ENCODE measurements at places on chromosomes 2 and 18.

- no peak for DNase-seq
Observed at GRCh38 chr2:234191819-234192407, 141.4 kb downstream of the SPP2 start.

GRCh38 chr18:2880473-2880872 is 33.7 kb downstream of the EMILIN2 start:
- DNase-seq = no peak

- DNase-seq = no peak
Observed at GRCh38 chr2:108575132-108575966, 41.1 kb downstream of the LIMS1 start.

GRCh38 chr2:41920812-41921211 is 127.0 kb upstream of the PKDCC start:
- DNase-seq = no peak

- DNase-seq = peak; percentile 2
Observed at GRCh38 chr18:34787931-34788532, 77.9 kb downstream of the DTNA start.

All from effector CD4-positive, alpha-beta T cell (primary cell).